ENCODE measurements at places on chromosomes 1 and 21.

DNA sequence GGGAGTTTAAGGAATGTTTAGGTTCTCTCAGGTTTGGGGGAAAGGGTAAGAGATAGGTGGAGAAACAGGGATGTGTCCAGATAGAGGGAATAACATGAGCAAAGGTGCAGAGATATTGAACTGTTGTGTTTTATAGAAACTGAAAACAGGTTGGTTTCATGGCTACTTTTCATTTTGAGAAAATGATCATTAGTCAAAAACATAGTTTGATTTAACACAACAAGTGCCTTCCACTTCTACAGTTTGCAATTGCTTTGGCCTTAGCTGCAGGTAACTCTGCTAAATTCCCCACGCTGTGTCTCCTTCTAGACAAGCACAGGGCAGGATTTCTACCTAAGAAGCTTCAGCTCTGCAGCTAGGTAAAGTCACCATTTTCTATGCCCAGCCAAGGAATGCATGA is 124.9 kb downstream of the RGS2 start:
- no peak for DNase-seq

DNA sequence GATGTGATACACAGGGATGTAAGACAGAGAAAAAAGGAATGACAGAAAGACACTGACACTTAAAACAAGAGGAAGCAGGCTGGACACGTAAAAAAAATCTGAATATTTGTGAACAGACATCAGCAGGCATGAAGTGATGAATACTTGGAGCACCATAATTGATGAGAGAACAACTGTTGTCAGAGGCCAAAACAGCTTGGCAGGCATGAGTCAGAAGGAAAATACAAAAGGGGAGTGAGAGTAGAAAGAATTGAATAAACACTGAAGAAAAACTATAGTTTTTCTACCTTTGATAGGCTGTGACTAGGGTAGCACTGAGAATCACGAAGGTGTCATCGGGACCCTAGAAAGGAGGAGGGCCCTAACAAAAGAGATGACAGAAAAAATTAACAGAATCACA is 21.6 kb upstream of the GUCA2A start:
- DNase-seq = no peak

GRCh38 chr1:31758823-31759222 is 5.3 kb downstream of the ADGRB2 start:
- no peak for DNase-seq

DNA sequence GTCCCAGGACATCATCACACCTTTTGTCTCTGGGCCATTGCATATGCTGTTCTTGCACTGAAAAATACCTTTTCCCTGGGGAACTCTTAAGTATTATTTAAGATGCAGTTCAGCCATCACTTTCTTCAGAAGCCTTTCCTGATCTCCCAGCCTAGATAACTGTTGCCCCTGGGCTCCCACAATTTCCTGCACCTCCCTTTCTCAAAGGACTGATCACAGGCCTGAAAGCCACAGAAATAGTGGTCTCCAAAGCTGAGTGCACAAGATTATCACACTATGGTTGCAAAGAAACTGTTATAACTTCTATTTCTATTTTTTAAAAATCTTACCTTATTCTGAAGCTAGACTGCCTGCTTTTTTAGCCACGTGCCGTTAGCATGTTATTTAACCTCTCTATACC is 2.8 kb upstream of the ZSCAN20 start:
- DNase-seq = no peak

DNA sequence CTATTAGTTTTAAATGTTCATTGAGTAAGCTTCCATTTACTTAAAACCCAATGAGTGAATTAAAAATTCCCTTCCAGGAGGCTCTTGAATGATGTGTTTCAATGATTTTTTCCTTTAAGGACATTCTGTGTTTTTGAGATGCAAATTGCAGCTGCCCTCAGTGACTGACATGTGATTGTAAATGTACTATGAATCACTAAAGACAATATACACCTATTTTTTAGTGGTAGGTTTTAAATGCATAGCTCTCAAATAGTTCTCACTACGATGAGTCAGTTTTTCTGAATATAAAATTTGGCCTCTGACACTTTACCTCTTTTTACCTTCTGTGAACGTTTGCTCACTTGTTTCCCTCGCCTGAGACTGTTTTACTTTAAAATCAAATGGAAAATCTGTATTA is 204.7 kb downstream of the BARHL2 start:
- DNase-seq = no peak

DNA sequence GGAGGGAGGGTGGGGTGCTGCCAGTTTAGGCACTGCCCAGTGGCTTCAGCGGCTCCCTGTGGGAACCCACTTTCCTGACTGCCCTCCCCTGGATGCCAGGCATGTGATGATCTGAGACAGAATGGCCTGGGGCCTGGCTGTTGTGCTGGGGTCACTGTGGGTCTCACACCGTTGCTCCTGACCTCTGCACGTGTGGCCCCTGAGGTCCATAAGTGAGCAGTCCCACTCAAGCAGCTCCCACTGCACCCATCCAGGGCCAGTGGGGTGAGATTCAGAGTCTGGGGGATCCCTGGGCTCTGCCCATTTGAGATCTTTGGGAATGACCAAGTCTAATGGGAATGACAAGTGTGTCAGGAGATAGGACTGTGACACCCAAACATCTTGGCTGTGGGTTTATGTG is 18.0 kb downstream of the PODN start:
- DNase-seq = no peak

- no peak for DNase-seq
These were observed 76.1 kb downstream of the CD58 start for GRCh38 chr1:116494745-116495144.

DNA sequence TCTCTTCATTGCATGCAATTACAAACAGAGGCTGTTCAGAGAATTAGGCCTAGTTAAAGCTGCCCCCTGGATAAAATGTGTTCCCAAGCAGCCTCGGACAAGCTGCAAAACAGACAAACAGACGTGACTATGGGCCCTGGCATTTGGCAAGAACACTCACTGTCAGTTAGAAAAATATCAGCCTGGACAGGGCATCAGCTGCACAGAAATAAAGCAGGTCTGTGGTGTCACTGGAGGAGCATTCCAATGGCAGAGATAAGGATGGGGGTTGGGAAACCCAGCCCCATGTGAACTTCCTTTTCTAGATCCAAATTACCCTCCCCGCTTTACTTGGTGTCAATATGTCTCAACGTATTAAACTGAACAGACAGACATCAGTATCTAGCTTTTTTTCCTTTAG is 177.1 kb downstream of the GPATCH2 start:
- no peak for DNase-seq

DNA sequence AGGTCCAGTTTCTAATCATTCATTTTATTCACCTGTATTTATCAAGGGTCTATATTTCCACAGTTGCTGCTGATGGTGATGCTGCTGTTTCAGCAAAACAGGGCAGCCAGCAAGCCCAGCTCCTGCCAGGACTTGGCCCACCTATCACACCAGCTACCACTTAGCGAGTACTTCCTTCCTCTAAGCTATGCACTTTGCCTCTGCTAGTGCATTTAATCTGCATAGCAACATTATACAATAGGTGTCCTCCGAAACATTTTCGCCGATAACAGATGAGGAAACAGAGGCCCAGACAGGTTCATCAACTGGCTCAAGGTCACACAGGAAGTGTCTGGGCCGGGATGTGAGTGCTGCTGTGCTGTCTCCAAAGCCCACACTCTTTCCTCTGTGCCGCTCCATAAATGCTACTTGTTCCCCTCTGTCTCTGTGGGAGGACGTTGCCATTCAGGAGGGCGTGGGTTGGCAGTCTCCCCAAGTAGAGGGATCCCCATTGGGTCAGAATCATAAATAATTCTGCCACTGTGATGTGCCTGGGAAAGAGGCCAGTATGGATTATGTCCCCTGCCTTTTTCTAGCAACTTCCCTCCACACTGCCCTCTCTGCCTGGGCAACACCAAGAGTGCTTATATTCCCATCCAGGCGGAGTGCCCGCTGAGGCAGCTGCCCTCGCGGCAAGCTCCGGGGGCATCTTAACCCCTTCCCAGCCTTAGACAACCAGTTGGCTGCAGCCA is 9.4 kb upstream of the PLEKHA6 start:
- DNase-seq = no peak
